Foreskin fibroblast (primary cell): ENCODE measurements at places on chromosomes 3 and 15.

DNA sequence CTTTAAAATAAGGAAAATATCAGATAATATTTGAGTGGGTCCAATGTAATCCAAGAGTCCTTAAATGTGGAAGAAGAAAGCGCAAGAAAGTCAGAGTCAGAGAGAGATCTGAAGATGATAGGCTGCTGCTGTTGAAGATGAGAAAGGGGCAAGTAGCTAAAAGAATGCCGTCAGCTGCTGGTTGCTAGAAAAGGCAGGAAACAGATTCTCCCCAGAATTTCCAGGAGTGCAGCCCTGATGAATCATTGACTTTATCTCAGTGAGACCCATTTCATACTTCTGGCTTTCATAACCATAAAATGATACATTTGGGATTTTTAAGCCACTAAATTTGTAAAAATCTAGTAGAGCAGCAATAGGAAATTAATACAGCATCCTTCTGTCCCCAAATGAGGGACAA is 7.5 kb upstream of the CHMP2B start:
- peak; percentile 21 for DNase-seq

- no peak for DNase-seq
These were observed 2.8 kb downstream of the EDEM1 start for GRCh38 chr3:5190147-5190791.

- no peak for DNase-seq
These were observed 46.2 kb upstream of the PRTG start for GRCh38 chr15:55789066-55789660.

- DNase-seq = no peak
These were observed 90.3 kb upstream of the FAM174B start for GRCh38 chr15:92745845-92746271.

- DNase-seq = no peak
These were observed 5.2 kb upstream of the SNX4 start for GRCh38 chr3:125525153-125525552.

DNA sequence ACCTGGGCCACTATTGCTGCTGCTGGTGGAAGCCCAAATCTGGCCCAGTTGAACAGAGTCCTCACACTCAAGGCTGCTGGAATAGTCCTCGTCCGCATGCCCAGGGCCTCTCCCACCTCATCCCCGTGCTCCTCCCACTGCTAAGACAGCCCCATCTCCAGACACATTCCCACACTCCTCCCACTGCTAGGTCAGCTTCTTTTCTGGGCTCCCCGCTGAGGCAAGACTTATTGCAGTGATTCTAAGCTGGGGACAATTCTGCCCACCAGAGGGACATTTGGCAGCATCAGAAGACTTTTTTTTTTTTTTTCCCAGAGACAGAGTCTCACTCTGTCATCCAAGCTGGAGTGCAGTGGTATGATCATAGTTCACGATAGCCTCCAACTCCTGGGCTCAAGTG is 35.1 kb downstream of the POC1A start:
- DNase-seq = no peak

- DNase-seq = peak; percentile 95
These were observed 223.7 kb upstream of the NANOGP8 start for GRCh38 chr15:35308802-35309201.

DNA sequence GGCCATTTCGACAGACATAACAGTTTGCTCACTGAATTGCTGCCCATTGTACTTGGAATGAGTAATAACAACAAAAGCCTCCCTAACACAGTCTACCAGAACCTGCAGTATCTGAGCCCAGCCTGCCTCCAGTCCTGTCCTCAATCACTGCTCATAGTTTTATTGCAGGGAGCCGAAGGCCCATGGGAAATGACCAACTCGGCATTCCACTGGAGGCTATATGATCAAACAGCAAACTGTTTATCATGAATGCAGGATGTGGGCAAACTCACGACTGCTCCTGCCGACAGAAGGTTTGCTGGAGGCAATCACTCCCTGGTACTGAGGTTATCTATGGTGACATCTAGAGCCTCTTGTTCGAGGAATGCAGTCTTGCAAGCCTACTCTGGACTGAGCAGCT is 46.3 kb downstream of the LSM3 start:
- no peak for DNase-seq

DNA sequence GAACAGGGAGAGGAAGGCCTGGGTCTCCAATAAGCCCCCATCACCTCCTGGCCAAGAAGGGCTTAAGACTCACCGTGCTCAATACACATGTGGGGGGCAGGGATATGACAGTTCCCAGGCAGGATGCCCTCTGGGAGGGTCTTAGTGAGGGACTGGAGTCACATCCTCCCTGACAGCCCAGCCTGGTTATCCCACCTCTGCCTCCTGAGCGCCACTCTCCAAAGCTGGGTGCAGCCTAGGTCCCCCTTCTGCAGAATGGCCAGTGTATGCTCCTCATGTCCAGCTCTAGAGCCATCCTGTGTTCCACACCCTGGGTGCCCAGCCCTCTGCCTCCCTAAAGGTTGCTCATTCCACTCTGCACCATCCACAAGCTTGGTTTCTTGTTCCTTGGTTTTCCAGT is 1.2 kb upstream of the SHISA5 start:
- no peak for DNase-seq

- no peak for DNase-seq
These were observed 96.7 kb downstream of the DHX30 start for GRCh38 chr3:47899495-47900108.

- no peak for DNase-seq
These were observed 193.3 kb upstream of the PROK2 start for GRCh38 chr3:71978150-71978721.

- DNase-seq = no peak
These were observed 57.8 kb upstream of the CPOX start for GRCh38 chr3:98650971-98651779.

GRCh38 chr15:80250614-80251427 is 1.2 kb downstream of the CTXND1 start:
- no peak for DNase-seq

DNA sequence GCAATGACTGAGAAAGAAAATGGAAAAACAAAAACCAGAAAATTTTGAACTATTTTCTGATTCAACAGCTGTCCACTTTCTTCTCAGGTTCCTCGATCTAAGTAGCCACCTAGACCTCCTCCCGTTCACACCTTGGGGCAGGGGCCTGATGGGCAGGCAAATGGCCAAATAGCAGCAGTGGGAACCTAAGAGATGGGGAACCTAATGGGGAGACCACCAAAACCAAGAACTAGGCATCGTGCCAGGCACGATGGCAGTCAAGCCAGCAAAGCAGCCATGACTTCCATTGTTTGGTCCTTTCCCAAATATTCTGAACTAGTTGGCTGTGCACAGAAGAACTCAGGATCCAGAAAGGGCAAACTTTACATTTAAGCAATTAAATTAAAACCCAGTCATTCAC is 57.1 kb downstream of the CAPN7 start:
- DNase-seq = no peak

GRCh38 chr3:146050691-146051090 is 110.3 kb downstream of the PLOD2 start:
- DNase-seq = peak; percentile 73

- no peak for DNase-seq
These were observed 346.2 kb downstream of the IGSF11 start for GRCh38 chr3:118688396-118688884.

- no peak for DNase-seq
These were observed 1.2 kb downstream of the DUOXA2 start for GRCh38 chr15:45115312-45115820.

GRCh38 chr15:37095770-37096557 is 4.4 kb downstream of the MEIS2 start:
- DNase-seq = no peak

DNA sequence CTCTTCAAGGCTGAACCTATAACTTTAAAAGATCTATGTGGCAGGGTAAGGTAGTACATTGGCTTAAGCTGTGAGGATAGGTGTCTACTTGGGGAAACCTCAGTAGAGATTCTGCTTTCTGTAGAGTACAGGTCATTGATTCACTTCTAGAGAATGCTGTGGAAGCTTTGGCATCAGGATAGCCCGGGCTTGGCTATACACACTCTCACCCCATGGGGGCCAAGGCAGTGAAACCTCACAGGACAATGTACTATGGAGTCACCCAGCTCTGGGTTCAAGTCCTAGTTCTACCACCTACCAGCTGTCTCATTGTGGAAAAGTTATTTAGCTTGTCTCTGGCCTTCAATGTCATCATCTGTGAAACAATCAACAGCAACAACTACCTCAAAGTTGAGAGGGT is 9.0 kb downstream of the MTFMT start:
- no peak for DNase-seq

- DNase-seq = no peak
These were observed 132.7 kb downstream of the CD47 start for GRCh38 chr3:107958146-107958545.

DNA sequence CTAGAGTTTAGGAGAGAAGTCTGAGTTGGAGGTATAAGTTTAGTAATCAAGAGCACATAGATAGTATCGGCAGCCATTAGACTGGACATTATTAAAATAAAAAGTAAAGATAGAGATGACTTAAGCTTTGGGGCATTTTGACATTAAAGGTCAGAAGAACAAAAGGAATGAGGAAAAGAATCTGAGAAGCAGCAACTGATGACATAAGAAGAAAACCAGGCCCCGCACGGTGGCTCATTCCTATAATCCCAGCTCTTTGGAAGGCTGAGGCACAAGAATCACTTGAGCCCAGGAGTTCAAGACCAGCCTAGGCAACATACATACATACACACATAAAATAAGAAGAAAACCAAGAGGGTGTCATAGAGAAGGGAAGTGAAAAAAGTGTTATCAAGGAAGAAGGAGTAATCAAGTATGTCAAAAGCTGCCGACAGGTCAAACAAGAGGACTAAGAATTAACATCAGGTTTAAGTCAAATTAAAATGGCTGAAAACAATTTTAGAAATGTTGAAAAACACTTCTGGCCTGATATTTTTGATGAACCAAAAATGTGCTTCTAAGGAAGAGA is 38.9 kb downstream of the ACAP2 start:
- DNase-seq = no peak

GRCh38 chr15:72559781-72560180 is 85.7 kb downstream of the ARIH1 start:
- no peak for DNase-seq

GRCh38 chr3:123475786-123476185 is 26.9 kb upstream of the ADCY5 start:
- DNase-seq = no peak

- DNase-seq = peak; percentile 92
These were observed 604 bp upstream of the TJP1 start for GRCh38 chr15:29822684-29823459.

GRCh38 chr15:98163319-98164045 is 203.0 kb downstream of the ARRDC4 start:
- DNase-seq = no peak

DNA sequence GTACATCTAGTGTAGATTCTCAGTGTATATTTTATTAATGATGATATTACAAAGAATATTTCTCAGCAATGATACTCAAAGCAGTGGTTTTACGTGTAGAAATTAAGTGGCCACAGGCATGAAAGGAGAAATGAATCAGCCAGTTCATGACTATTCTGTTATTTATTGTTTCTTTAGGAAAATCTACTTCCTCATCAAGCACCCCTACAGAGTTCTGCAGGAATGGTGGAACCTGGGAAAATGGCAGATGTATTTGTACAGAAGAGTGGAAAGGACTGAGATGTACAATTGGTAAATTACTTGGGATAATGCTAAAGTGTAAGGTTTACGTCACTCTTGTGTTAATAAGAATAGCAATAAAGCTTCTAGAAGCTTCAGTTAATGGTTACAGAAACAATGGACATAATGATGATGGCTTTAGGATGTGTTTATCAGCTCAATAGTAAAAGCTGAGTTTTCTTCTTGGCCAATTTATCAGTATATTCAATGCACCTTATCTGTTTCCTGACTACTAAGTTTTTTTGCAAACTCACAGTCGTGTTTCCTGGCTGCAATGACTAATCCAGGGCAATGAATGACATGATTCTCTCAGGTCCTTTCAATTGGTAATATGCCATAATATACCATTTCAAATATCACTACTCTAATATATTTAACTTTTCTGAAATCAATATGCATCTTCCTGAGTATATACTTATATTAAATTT is 20.2 kb downstream of the ADGRG7 start:
- DNase-seq = no peak

GRCh38 chr3:64921281-64922065 is 233.7 kb upstream of the ADAMTS9 start:
- DNase-seq = no peak

DNA sequence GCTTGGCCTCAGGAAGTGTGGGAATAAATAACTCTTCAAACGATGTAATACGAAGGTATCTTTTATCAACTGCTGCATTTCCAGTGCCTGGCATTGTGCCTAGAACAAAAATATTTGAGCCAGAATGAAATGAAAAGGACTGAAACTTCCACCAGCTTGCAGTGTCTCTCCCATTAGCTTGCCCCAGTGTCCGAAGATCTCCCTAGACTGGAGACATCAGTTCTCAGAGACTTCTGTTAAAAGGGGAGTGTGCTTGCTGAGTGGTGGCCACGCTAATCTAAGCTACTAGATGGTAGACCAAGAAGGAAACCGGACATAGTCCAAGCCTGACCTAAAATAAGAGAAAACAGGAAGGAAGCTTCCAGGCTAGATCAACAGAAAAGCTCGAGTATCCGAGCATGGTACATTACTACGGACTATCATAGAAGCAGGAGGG is 28.6 kb downstream of the KCNAB1 start:
- DNase-seq = peak; percentile 18

DNA sequence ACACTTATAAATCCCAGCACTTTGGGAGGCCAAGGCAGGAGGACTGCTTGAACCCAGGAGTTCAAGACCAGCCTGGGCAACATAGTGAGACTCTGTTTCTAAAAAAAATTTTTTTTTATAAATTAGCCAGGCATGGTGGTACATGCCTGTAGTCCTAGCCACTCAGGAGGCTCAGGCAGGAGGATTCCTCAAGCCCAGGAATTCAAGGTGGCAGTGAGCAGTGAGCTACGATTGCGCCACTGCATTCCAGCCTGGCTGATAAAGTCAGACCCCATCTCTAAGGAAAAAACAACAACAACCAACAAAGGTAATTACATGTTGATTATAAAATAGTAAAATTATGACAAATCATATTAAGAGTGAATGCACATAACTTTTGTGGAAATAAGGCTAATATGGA is 40.9 kb downstream of the MCCC1 start:
- no peak for DNase-seq

DNA sequence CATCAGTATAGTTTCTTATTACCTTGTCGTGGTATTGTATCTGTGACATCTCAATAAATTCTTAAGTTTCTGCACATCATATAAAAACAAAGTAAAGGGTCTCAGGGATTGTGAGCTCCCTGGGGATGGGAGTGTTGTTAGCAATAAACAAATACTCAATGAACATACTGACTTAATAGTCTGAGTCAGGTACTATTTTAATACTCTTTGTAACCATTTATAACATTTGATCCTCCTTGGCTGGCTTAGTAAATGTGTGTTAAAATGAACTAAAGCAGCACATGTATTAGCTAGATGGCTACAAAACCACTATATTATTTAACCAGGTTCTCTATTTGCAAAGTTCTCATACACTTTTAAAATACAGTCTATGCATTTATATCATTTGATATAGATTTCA is 1.8 kb downstream of the ICE2 start:
- DNase-seq = no peak

DNA sequence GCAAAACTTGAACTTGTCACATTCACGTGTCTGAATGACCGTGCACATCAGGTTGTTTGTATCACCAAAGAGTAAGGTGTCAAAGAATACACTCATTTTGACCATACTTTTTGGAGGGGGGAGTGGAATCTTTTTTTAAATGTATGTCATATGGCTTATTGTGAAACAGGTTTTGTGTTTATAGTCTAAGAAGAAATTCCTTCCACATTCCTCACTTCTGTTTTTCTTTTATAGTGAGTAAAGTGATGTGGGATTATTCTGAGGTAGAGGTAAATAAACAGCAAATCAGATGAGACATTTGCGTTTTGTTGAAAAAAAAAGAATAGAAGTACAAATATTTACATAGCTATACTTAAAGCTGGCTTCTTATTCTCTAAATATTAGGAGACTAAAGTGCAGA is 33.0 kb downstream of the SRP14 start:
- peak; percentile 34 for DNase-seq
